ENCODE measurements at places on chromosomes 16 and 17.

GRCh38 chr16:87924811-87925670, 11.3 kb downstream of the CA5A start:
- DNase-seq, result no peak

DNA sequence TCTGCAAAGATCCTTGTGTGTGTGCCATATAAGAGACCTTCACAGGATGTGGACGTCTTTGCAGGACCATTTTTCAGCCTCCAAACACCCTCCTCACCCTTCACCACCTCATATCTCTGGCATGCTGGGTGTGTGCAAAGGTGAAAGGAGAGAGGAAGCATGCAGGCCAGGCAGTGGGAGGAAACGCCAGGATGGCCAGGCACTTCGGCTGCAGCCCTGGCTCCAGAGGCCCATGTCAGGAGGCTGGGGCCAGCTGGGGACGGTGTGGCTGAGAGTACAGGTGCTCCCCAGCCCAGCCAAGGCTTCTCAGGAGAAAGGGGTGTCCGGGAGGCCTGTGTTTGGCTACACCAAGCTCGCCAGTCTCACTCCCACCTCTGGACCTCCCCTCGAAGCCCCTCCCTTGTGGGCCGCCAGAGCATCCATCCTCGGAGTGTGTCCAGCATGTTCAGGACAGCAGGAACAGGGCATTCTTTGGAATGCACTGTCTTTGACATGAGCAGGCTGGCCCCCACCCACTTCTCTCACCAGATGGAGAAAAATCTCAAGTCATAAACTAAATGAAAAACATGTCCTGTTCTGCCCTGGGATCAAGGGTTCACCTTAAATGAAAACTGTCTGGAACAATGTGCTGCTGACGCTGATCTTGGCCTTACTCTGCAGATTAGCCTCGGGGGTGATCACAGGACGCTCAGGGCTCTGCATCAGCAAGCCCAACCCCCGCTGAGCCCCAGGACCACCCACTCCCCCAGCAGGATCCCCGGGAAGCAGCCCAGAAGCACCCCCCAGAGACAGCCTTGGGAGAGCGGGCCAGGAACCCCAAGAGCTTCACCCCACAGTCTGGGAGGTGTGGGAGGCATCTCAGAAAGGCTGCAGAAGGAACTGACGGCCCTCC, 15.9 kb downstream of the PEMT start:
- DNase-seq, result peak; percentile 9

DNA sequence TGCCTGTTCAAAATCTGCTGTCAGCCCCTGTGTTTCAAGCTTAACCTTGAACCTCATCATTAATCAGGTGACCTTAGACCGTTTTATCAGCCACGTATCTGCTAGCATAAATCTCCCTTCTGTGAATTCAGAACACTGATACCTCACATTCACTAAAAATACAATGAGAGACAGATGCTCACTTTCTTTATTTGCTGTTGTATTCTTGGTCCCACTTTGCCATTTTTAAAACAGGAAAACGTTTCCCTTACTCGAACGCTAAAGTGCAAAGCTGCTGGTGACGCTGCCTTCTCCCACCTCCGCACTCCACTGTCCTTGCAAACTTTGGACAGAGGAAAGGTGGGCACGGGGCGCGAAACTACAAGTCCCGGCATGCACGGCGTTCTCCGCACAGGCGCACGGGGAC, 220 bp upstream of the ARHGAP44 start:
- no peak for DNase-seq

- no peak for DNase-seq
Measured at GRCh38 chr17:28087743-28088142, 45.3 kb downstream of the NLK start.

DNA sequence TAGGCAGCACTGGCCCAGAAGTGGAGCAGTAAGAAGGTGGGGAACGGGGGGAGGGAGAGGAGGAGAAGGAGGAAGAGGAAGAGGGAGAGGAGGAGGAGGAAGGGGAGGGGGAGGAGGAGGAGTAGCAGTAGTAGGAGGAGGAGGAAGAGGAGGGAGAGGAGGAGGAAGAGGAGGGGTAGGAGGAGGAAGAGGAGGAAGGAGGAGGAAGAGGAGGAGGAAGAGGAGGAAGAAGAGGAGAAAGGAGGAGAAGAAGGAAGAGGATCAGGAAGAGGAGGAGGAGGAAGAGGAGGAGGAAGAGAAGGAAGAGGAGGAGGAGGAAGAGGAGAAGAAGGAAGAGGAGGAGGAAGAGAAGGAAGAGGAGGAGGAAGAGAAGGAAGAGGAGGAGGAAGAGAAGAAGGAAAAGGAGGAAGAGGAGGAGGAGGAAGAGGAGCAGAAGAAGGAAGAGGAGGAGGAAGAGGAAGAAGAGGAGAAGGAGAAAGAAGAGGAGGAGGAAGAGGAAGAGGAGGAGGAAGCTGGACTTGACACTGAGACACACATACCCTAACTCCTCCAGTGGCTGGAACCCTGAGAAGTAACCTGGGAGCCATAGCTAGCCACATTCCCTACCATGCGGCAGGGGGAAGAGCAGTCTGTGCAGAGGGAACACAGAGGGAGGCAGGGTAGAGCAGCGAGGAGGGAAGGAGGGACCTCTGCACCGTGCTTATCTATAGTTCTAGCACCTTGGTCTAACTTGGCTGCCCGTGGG, 35.8 kb downstream of the LRRC75A start:
- no peak for DNase-seq

- no peak for DNase-seq
Measured at GRCh38 chr16:28549301-28549899, 4.3 kb upstream of the SGF29 start.

- no peak for DNase-seq
Measured at GRCh38 chr17:18099516-18099915, 9.0 kb upstream of the MYO15A start.

DNA sequence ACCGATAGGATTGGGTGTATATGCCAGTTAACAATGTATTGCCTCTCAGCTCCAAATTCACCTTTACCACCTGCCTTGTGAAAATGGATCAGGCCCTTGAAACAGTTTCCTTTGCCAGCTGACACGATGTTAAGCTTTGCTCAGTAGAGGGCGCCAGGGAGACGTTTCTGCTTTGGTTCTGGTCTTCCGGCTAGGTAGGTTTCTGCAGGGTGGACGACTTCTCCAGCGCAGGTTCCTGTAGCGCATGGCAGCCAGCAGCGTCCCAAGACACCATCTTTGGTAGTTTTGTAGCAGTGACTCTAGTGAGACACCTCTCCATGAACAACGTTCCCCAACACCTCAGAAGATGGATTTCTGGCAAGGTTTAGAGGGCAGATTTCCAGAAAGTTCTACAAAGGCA, 24.0 kb downstream of the SYCE1L start:
- DNase-seq, result peak; percentile 9

DNA sequence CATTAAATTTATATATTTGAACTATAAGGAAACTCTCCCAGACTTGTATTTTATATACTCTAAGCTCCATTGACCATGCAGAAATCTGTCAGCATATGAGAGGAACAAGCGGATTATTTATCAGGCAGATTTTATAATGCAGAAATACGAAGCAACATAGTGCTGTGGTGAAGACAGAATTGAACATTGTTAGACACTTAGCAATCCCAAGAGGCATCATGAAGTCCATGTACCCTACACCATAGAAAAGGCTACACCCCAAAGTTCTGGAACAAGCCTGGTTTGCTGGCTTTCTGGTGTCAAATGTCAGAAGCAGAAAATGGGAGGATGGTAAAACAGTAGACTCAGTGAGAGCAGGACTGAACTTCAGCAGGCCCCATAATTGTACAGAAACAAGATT, 241.1 kb downstream of the PRKCA start:
- DNase-seq, result no peak

GRCh38 chr17:13002761-13003453, 14.9 kb downstream of the ELAC2 start:
- DNase-seq, result peak; percentile 69

DNA sequence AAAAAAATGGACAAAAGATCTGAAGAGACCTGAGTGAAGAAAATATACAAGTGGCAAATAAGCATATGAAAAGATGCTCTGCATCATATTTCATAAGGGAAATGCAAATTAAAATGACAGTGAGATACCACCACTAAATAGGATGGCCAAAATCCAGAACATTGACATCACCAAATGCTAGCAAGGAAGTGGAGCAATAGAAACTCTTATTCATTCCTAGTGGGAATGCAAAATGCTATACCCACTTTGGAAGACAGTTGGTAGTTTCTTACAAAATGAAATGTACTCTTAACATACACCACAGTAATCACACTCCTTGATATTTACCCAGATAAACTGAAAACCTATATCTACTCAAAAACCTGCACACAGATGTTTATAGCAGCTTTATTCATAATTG, 33.6 kb downstream of the DHRS7B start:
- no peak for DNase-seq

DNA sequence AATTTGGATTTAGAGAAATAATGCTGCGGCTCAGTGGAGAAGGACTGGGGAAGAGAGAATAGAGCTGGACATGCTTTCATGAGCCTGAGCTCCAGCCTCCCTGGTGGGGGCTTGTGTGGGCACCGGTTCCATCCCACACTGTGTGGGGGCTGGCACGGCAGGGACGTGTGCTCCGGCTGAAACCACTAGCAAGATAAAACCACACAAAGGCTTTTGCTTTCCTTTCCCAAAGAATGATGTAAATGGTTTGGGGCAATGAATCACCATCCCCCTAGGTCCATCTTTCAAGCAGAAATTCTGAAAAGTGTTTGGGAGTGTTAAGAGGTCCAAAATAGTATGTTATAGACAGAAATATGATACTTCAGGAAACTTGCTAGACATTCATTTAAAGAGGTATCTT, 77.0 kb downstream of the CDH11 start:
- peak; percentile 83 for DNase-seq

DNA sequence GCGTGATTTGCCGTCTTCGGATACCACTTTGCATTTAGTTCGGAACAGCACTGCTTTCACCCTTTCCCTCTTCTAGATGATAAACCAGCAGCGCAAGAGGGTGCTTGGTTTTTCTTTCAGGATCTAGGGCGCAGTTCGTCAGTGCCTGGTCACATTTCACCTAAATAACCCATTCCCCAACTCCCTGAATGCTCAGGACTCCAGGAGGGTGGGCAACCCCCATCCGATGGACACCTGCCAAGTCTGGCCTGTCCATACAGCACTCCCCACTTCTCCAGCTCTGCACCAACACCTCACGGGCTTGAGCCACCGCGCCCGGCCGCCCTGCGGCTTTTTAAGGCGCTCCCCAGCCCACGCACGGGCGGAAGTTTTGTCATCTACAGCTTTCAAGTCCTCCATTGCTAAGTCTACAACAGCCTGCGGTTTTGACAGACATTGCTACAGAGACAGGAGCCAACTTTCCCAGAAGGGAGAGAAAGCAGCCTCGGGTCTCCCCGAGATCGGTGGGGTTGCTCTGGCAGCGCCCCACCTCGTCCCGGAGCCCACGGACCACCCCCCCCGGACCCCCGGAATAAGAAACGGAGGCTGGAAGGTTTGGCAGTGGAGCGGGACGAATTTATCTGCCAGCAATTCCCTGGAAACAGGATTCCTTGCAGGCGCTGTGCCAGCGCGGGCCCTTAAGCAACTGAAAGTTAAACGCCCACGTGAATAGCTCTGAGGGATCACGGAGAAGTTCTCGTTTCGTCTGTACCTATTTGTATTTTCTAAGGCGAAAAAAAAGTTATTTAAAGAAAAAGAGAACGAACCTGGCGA, 38.6 kb upstream of the SLFN13 start:
- DNase-seq, result peak; percentile 69

GRCh38 chr17:77363821-77364361, 223.1 kb downstream of the SEC14L1 start:
- peak; percentile 54 for DNase-seq

GRCh38 chr16:15539197-15539596, 103.8 kb downstream of the MARF1 start:
- no peak for DNase-seq

DNA sequence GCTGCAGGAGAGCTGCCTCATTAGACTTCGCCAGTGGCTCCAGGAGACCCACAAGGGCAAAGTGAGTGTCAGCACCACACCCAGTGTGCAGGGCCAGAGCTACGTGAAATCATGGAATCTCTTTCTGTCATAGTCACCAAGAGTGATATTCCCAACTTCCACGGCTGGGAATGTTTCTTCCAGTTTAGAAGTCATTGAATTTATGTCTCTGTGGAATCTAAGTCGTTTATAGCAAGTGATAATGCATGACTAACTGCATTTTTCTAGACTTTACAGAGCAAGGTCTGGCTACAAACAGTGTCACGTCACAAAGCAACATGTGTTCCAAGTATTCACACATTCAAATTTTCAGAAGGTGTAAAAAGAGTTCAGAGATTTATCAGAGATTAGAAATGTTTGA, 55.5 kb downstream of the SEC14L1 start:
- DNase-seq, result no peak

- DNase-seq, result no peak
Measured at GRCh38 chr16:56748191-56748590, 18.3 kb downstream of the NUP93 start.

DNA sequence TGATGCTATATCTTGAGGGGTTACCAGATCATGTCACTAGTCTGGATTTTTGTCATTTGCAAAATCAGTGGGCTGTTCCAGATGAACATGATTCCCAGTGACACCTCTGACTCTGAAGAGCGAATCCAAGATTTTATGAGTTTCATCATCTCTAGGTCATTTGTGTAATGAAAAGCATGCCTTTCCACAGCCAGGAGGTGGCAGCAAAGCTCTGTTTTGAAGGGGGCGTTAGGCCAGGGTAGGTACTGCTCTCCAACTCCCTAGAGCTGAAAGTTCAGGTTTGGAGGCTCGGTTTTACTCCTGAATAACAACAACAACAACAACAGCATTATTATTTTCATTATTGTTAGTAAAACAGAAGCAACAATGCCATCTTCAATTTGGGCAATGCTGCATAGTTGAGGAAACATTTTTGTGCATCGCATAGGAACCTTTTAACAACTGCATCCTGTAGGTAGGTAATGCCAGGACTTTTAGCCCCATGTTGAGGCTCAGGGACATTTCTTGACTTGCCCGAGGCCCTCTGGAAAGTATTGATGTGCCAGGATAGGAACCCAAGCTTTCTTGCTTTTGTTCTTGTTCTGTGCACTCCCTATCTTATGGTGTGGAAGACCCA, 77.0 kb downstream of the MYH13 start:
- DNase-seq, result peak; percentile 61

- no peak for DNase-seq
Measured at GRCh38 chr16:13437413-13437795, 482.6 kb upstream of the ERCC4 start.

DNA sequence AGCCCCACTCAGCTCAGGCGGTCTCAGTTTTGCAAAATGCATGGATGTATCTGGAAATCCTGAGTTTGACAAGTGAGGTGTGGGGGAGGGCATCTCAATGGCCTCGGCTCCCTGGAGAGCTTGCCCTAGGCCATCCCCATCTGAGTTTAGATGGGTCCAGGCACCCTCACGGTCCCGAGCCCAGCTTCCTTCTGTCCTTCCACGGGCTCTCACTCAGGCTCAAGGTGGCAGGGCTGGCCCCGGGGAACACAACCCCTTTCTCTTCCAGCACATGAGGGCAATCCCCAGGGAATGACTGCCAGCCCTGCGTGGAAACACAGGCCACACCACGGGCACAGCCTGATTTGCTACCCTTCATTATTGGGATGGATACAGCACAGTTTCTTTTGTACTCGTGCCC, 58.4 kb downstream of the AMFR start:
- no peak for DNase-seq

Measured in EL (cell line).